ENCODE measurements at places on chromosomes 16 and 17. TPM values are rescaled to one million over a fixed set of nuclear protein-coding genes. Genes with fewer than 3 reads are reported as not detected.

RGS11 gene
- total RNA-seq, result 6.6 TPM

- no peak for DNase-seq
Observed at GRCh38 chr16:51497541-51498211, 346.6 kb upstream of the SALL1 start.

KIF1C gene
- total RNA-seq, result 102 TPM

ZMYND15 gene
- 0.70 TPM for total RNA-seq

PTX4 gene
- not detected for total RNA-seq
